GM12865 (cell line): ENCODE measurements at places on chromosomes 1 and 21.
A peak's percentile ranks its signal among the peaks of the same experiment; 100 is the strongest.

GRCh38 chr1:243325305-243325890 is 69.6 kb downstream of the SDCCAG8 start:
- DNase-seq = peak; percentile 66

- no peak for DNase-seq
Measured at GRCh38 chr1:230031131-230031530, 35.9 kb upstream of the GALNT2 start.

DNA sequence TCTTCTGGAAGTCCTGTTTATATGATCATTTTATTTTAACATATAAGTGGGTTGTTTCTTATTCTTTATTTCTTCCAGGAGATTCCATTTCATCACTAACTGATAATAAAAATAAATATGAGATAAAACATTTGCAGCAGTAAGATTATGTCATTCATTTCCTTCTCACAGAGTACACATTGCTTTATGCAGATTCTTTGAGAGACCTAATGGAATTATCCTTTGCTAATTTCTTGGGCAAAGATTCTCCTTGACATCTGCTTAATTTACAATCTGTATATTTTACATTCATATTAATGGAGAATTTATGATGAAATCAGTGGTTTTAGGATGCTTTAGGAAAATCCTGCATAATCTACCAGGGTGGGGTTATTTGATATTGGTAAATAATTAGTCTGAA is 60.6 kb downstream of the PTBP2 start:
- no peak for DNase-seq

DNA sequence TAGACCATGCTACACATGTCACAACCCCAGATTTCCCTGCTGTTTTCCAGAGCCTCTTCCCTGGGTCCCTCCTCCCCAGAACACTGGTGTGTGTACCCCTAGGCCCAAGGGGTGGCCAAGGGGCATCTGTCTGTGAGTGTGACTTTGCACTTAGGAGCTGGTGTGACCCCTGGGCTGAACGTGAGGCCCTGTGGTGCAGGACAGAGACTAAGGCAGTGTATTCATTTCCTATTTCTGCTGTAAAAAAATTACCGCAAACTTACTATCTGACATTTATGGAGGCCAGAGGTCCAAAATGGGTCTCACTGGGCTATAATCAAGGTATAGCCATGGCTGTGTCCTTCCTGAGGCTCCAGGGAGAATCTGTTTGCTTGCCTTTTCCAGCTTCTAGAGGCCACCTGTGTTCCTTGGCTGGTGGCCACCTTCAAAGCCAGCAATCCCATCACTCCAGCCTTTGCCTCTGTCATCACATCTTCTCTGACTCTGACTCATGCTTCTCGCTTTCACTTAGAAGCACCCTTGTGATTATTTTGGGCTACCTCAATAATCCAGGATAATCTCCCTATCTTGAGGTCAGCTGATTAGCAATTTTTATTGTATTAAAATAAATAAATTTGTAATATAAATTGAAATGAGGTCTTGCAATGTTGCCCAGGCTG is 24.0 kb upstream of the ELOA start:
- peak; percentile 73 for DNase-seq

GRCh38 chr1:67522001-67522441 is 91.8 kb upstream of the SERBP1 start:
- no peak for DNase-seq

- DNase-seq = no peak
Measured at GRCh38 chr1:8680664-8681650, 136.5 kb downstream of the RERE start.

DNA sequence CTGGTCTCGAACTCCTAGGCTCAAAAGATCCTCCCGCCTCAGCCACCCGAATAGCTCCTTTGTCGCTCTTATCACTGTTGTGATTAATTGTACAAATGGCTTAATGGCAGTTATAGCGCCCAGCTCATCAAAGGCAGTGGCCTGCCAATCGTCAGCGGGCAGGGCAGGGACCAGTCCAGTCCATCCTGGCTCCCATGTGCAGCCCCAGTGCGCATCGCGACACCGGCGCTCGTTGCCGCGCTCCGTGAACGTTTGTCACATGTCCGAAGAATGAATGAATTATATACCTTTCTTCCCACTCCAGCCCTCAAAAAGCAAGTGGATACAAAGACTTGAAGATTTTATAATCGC is 18.4 kb downstream of the MTX1 start:
- peak; percentile 72 for DNase-seq

DNA sequence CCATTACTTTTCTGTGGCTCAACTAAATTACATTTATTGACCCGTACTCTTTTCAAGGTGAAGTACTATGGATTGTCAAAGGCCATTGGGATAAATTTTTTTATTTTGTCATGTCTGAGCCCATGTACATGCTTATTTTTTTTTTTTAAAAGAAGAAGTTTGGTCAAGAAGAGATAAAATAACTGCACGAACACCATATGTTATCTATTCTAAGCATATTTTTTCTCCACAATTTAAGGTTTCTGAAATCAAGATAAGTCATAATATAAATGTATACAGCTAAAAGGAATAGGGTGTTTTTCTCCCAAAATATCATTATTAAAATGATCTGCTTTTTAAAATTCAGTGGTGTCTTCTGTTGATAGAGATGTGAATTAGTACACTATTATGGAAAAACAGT is 35.0 kb upstream of the SH2D1B start:
- no peak for DNase-seq
